Adrenal gland (tissue), 19 donors: ENCODE measurements at places on chromosomes 4 and X. TPM values are rescaled to one million over a fixed set of nuclear protein-coding genes. Genes with fewer than 3 reads are reported as not detected.

- DNase-seq = no peak
Observed at GRCh38 chr4:125772680-125773079, 457.9 kb downstream of the FAT4 start.

DNA sequence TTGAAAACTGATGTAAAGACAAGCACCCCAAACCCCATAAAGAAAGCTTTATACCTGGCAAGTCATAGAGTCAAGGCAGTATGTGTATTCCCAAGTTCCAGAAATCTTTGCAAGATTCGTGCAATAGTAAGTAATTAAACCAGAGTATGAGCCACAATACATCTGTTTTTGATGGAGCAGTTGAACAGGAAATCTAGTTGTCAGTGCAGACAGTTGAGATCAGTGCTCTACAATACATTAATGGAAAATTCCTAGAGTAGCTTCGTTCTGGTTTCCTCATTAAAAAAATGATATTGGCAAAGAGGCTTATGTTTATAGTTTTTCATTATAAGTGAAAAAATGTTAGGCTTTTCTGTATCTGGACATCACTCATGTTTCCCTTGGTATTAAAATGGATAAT is 575.3 kb downstream of the TRIML1 start:
- no peak for DNase-seq

DNA sequence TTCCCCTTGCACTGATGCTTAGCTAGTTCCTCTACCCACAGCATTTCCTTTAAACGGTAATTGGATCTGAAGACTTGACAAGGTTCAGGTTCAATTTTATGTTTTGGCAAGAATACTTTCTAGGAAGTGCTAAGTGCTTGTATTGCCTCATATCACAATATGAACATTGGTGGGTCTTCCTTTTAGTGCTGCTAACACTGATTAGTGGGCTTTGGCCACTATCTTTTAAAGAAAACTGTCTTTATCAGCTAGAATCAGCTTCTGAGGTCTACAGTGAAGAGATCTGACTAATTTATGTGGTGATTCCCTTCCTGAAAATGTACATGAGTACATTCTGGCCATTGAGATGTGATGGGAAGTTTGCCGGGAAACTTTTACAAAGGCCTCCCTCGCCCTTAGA is 316.7 kb upstream of the KLF3 start:
- DNase-seq = no peak

DNA sequence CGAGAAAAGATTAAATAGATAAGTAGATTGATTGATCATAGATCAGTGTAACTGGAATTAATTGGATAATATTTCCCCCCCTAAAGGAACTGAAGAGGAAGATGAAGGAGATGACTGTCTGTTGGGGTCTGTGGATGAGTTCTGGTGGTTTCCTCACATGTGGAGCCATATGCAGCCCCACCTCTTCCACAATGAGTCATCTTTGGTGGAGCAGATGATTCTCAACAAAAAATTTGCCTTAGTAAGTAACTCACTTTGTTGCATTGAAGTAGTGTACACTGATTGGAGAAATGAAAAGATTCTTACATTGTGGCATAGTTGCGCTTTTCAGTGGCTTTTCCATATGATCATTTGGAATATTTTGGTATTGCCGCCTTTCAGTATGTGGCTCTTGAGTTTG is 80.4 kb downstream of the NDST3 start:
- DNase-seq = no peak

GRCh38 chr4:185651137-185651677 is 115.9 kb upstream of the PDLIM3 start:
- peak; percentile 81 for DNase-seq

GRCh38 chr4:24212642-24213041 is 322.8 kb upstream of the PPARGC1A start:
- no peak for DNase-seq

GRCh38 chr4:88729146-88729760 is 31.6 kb upstream of the NAP1L5 start:
- DNase-seq = no peak

GRCh38 chrX:115603534-115604074 is 42.6 kb downstream of the PLS3 start:
- no peak for DNase-seq

DNA sequence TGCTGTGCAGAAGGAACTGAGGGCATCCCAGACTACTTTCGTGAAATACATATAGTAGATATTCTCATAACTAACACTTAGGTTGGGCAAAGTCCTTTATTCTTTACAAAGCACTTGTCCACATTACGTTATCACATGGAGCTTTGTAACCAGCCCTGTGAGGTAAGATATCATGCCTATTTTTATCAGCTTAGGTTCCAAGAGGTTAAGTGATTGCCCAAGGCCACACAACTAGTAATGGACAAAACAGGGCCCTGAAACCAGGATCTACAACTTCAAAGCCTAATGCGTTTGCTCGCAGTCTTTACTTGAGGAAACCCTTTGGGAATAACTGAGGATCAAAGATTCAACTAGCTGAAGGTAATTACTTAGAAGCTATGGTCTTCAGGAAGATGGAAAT is 261.5 kb downstream of the GPC3 start:
- no peak for DNase-seq

DNA sequence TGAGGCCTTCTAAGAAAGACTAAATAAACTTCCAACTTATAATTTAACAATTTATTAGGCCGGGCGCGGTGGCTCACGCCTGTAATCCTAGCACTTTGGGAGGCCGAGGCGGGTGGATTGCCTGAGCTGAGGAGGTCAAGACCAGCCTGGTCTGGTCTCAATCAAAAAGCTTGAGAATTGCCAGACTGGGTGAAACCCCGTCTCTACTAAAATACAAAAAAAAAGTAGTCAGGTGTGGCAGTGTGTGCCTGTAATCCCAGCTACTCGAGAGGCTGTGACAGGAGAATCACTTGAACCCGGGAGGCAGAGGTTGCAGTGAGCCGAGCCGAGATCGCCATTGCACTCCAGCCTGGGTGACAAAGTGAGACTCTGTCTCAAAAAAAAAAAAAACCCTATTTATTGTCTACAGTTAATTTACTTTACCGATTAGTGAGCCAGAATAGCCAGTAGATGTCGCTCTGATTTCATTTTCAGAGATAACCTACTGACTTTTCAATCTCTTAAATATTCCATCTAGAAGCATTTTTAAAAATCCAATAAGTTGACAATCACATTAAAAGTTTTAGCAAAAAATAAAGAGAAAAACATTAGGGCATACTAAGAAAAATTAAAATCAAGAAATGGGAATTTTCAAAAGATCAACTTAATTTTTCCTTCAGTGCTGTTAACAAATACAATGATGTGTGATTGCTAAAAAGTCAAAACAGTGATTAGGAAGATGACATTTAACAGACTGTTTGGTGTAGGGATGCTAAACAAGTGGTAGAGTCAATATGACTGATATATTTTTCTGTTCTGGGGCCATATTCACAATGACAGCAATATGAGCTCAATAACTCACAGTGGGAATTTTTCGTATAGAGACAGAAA is 4.3 kb upstream of the SHROOM3 start:
- no peak for DNase-seq

- no peak for DNase-seq
Observed at GRCh38 chr4:2961811-2962441, 1.3 kb downstream of the NOP14 start.

- DNase-seq = peak; percentile 85
Observed at GRCh38 chr4:169270810-169271691, at the start of gene SH3RF1. SH3RF1 (minus strand) TSS chr4:169270956; CDS start chr4:169269212, 1,744 bp downstream.

DNA sequence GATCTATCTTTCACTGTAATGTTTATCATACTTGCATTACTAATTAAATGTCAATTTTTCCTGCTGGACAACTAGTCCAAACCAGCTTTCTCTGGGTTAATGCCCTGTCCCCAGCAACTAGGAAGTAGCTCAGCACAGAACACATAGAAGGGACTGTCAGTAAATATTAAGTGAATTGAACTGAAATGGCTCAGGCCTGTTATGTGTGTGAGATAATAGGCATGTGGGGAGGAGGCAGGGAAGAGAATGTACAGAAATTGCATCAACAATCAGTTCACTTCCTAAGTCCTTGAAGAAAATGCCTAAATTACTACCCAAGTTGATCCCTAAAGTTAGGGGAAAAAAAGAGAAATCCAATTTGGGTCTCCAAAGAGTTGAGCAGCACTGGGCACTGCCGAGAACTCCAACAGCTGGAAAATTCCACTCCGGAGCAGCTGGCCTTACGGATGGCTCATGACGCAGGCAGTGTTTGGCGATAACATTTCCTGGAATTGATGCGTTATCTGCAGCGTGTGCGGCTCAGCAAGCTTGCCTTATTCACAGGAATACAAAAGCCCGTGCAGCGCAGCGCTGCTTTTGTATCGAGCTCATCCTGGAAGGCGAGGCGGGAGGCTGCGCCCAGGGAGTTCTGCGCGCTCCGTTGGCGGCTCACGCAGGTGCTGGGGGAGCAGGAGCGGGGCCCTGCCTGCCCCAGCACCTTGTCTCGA is 297.3 kb upstream of the LCORL start:
- DNase-seq = peak; percentile 87

- no peak for DNase-seq
Observed at GRCh38 chrX:386239-386767, 404 bp downstream of the PPP2R3B start.

DNA sequence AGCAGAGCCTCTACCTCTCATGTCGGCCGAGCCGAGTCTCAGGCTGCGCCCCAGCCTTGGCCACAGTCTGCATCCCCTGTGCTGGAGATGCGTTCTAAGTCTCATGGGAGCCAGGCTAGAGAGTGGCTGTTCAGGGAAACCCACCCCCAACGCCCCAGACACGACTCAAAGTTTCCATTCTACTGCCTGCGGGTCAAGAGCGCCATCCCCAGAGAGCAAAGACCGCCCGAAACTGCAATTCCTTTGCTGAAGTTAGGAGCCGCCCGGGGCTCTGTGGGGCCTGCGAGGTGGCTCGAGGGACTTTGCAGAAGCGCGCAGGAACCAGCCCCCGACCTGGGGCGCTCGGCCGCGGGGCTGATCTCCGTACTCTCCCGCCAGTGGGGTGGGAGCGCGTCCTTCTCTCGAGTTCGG is 10.0 kb upstream of the ELF4 start:
- DNase-seq = no peak

- DNase-seq = no peak
Observed at GRCh38 chr4:85557016-85557901, 82.3 kb downstream of the ARHGAP24 start.

DNA sequence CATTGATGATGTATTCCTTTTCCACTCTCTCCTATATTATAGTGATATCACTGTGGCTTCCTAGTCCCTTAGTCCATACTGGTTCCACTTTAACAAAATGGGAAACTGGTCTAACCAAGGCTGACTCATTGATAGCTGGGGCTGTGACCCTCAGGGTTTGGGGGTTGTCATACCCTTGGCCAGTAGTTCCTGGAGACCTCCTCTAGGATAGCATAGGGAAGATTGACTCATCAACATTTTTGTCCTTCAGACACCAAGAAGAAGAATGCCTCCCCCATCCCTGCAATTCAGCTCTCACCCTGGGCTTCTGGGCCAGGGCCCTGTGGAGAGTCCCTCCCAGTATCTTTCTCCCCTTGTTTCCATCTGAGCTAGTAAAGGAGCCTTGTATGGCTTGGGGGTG is 68.8 kb upstream of the PRPS1 start:
- no peak for DNase-seq

DNA sequence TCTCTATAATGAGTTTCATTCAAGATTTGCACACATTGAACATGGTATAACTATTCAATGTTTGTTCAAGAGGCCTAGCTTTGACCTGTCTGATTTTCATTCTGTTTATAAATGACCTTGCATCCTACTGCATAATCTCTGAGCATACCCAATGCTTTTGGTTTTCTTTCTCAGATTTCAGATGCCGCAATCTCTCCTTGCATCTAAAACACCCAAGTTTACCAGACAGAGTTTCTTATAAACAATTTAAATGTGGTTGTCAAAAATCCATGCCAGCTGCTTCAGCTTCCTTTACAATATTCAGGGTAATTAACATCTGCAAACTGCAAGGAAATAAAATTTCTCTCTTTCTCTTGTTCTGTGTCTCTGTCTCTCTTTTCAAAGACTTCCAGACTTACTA is 123.0 kb upstream of the PCDH18 start:
- no peak for DNase-seq

Gene DDIT4L
- 1.1 TPM for total RNA-seq

Gene CENPVL2
- total RNA-seq = not detected

Gene FSTL5
- total RNA-seq = not detected

Gene CHST7
- total RNA-seq = 24.1 TPM

Gene PRRG3
- 0.24 TPM for total RNA-seq

Gene CAPN6
- total RNA-seq = not detected

Gene FRAS1
- total RNA-seq = 0.61 TPM

Gene NDP
- total RNA-seq = 0.87 TPM

Gene ITIH6
- total RNA-seq = not detected

Gene SHISA3
- total RNA-seq = 2.3 TPM
